Anterior cingulate cortex (tissue), 58 donors: ENCODE measurements at places on chromosomes 6 and 20.

- DNase-seq, result no peak
Observed at GRCh38 chr6:55239099-55239498, 64.8 kb downstream of the HCRTR2 start.

DNA sequence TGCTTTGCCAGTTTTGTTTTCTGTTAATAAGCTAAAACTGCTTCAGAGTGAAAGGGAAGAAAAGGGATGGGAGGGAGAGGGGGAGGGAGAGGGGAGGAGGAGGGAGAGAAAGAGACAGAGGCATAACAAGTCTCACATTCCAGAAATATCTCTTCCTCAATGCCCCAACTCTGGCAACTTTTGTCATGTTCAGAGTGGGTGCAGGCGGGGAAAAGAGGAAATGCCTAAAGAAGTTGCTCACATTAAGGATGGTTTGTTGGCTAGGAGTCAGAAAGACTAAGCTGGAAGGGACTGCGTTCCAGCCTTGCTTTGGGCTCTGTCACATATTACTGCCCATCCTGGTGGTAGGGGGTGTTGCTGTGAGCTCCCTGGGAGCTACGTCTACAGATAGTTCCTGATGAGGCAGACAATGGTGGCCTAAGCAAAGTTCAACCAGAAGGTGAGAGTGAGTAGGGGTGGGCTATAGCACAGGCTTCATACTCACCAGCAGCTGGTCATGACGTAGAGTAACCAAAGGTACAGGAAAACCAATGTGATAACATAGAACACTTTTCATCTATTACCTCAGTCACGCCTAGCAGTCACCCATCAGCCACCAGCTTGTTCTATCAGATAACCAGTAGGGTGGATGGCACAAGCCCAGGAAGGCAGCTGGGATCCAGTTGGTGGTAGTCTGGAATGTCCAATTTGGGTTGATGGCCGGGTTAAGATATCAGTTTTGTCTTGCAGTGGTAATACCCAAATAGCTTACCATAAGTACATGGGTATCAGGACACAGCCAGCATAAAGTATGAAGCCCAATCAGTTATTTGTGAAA is 2.1 kb downstream of the TSPYL4 start:
- DNase-seq, result no peak

DNA sequence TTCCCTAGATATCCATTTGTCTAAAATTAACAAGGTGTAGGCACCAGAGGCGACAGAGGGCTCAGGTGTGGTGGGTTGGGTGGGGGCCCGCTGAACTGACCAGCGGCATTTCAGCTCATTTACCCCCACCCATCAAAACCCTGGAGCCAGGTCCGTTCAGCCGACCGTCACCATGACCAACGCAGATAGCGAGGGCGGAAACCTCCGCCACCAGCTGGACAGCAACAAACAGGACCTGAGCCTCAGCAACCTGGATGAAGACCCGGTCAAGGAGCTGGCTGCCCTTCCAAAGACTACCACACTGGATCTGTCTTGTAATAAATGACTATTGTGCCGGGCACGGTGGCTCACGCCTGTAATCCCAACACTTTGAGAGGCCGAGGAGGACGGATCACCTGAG is 120.8 kb upstream of the LGSN start:
- DNase-seq, result no peak

DNA sequence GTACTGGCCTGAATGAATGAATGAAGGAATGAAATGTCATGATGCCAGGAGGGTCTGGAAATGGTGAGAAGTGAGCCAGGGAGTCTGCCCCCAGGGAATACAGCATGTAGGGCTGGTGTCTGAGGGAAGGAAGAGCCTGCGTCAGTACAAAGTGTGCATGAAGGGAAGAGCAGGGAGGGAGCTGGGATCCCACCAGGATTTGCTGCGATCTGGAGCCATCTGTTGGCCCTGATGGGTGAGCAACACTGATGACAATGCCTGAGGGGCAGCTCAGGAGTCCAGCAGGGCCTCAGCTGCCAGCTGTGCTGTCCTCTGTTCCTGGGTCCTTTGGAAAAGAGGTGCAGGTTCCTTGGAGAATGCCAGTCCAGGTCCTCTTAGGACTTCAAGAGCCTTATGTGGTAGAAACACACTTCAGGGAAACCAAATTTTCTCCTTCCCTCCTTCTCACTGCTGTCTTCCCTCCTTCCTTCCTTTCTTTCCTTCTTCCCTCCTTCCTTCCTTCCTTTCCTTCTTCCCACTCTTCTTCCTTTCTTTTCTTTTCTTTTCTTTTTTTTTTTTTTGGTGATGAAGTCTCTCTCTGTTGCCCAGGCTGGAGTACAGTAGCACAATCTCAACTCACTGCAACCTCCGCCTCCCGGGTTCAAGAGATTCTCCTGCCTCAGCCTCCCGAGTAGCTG is 11.5 kb downstream of the BPI start:
- DNase-seq, result no peak

GRCh38 chr20:16280219-16280618 is 293.0 kb downstream of the KIF16B start:
- DNase-seq, result no peak

- no peak for DNase-seq
Observed at GRCh38 chr6:82906951-82907350, 158.7 kb downstream of the UBE3D start.

GRCh38 chr6:134177236-134177635 is 124.8 kb upstream of the SLC2A12 start:
- no peak for DNase-seq

GRCh38 chr6:42099340-42100028 is 42.9 kb downstream of the C6orf132 start:
- no peak for DNase-seq

DNA sequence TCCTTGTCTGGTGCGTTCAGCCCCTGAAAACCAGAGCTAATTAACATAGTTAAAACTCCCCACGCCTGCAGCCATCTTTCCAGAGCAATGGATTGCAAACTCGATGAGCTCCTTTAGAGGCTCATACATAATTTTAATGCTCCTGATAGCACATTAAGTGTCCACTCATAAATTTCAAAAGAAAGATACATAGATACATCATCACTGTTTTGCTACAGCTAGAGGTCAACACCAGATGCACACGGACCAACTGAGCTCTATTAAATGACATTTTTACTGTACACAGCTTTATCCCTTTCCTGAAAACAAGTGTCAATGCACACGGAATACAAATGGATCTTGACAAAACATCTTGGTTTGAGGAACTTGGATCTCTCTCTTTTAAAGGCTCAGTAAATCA is 91.3 kb upstream of the HDAC2 start:
- DNase-seq, result no peak

GRCh38 chr6:151544453-151544852 is 50.6 kb downstream of the CCDC170 start:
- DNase-seq, result no peak

DNA sequence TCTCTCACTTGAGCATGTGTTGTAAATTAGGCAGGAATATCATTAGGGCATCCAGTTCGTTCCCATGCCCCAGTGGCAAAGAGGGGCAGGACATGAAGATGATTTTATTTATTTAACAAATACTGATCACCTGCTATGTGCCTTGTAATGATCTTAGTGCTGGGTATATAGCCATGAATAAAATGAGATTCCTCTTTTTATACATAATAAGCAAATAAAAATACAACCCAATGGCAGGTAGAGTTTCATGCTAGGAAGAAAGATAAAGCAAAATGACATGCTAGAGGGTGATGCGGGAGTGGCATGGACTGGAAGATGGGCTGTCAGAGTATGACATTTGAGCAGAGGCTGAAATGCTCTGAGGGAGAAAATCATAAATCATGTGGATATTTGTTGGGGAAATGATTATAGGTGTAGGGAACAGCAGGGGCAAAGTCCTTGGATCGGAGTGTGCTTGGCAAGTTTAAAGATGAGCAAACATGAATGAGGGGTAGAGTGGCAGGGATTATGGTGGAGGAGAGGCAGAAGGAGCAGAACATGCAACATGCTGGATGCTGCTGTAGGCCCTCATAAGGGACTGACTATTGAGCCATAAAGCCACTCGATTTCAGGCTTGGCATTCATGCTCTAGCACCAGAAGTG is 342.1 kb downstream of the PLCB1 start:
- DNase-seq, result no peak

DNA sequence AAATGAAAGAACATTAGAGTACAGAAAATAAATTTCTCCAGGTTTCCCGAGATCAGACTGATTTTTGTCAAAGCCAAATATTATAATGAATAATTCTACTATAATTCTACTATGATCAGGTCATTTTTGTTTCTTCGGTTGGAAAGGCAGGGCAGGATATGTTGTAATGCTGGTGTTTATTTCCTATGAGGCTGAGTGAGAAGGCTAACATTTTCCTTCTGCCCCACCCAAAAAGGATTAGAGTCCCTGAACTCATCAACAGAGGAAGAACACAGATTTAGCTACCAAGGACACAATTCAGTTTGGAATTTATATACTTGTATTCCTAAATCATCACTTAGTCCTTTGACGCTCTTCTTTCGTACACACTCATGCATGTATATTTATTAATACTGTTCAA is 318.9 kb downstream of the SYNE1 start:
- no peak for DNase-seq

DNA sequence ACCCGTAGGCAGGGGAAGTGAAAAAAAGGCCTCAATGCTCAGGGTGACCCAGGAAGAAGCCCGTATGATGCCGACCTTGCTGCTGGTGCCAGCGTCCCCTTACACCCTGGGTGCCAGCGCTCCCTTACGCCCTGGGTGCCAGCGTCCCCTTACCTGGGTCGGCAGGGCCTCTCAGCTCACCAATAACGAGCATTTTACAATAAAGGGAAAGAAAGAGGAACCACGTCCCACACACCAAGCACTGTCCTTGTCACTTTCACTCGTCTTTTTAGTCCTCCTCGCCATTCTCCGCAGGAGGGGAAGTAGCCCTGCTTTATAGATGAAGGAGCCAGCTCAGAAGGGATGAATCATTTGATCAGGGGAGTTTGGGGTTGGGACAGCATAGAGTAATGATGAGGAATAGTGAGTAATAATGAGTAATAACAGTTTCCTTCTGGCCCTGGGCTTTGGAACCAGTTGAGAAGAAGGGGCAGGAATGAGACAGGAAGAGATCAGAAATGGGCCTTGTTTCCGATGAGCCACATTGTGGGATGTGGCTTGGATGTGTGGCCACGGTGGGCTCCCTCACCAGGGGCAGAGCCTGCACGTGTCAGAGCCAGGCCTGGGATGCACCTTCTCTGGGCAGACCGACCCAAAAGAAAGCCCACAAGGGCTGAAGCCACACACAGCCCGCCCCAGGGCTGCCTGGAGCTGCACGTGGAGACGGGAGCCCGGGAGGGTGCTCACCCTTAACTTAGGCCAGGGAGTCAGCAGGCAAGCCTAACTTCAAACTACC is 75.7 kb downstream of the SYNJ2 start:
- DNase-seq, result no peak

GRCh38 chr6:108277295-108277694 is 16.5 kb upstream of the SNX3 start:
- DNase-seq, result no peak

GRCh38 chr20:25077610-25078169 is 4.3 kb downstream of the VSX1 start:
- DNase-seq, result no peak

DNA sequence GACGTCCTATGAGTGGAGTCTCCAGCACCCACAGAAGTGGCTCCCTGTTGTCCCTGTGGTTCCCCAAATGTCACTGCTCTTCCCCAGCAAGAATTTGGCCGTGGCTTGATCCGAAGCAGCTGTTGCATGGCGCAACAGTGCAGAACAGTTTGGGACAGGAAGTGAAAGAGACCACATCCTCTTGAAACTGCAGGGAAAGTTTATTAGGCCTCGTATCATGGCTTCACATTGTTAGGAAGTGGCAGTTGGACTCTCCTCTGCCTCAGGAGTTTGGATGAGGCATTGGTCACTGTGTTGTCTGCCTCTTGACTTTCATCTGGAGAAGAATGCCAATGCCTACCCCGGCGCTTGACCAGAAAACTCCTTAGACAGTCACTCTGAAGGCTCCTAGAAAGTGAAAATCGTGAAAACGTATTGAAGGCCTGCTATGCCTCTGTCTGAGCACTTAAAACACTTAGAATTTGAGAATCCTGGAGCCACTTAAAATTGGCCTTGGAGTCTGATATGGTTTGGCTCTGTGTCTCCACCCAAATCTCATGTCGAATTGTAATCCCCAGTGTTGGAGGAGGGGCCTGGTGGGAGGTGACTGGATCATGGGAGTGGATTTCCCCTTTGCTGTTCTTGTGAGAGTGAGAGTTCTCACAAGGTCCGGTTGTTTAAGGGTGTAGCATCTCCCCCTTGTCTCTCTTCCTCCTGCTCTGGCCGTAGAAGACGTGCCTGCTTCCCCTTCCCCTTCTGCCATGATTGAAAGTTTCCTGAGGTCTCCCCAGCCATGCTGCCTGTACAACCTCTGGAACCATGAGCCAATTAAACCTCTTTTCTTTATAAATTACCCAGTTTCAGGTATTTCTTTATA is 334.9 kb upstream of the JARID2 start:
- DNase-seq, result no peak

DNA sequence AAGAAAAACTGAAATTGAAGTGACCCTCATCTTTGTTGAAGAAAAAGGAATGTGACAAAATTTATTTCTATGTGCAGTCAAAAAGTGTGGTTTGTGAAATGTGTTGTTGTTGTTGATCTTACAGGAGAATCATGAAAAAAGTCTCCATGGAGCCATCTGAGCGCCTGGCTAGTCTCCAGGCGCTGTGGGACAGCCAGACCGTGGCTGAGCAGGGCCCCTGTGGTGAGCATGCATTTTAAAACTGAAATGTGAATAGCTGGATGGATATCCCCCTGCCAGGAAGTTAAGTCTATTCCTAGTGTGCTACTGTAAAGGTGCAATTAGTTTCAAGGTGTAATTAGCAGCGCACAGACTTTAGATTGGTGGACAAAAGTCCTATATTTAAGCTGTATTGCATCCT is 170.6 kb downstream of the CARMIL1 start:
- DNase-seq, result no peak

GRCh38 chr20:56722042-56722441 is 92.9 kb downstream of the TFAP2C start:
- no peak for DNase-seq

DNA sequence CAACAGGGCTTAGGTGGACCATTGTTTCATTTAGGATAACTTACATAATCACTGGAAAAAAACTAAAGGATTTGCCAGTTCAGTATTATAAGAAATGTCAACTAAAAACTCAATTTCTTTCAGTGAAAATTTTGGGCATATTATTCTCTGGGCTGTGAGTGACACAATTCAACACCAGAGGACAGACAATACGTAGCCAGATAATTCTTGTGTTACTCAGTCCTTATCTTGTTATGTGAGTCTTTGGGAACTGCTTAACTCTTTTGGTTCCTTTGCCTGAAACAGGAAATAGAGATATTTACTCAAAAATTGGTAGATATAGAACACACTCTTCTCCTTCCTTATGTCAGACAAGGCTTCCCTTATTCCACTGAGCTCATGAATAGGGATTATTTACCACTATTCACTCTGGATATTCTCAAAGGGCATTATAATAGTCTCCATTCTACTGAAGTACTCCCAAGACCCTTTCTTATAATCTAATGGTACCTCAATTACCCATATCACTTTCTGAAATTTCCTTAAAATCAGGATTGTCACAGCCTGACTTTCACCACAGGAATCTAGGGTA is 4.9 kb upstream of the BEND6 start:
- DNase-seq, result no peak
